ENCODE measurements at places on chromosomes 1 and 21.

GRCh38 chr1:11690397-11691301, 861 bp upstream of the DRAXIN start:
- DNase-seq: no peak

DNA sequence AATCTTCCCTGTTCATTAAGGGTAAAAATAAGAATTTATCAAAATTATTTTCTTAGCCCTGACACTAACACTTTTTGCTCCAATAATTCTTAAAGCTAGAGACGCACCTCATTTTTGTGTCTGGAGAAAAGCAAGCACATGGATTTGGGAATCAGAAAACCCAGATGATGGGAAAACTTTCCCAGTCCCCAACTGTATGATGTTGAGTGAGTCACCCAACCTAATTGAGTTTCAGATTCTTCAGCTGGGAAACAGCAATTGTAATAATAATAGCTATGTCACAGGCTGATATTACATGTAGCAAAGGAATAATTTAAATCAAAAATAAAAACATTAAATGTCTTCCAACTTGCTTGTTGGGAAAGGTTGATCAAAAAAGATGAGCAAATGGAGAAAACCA, 159.0 kb downstream of the MIS18A start:
- no peak for DNase-seq

GRCh38 chr1:1093610-1093943, 19.5 kb upstream of the RNF223 start:
- DNase-seq: no peak

DNA sequence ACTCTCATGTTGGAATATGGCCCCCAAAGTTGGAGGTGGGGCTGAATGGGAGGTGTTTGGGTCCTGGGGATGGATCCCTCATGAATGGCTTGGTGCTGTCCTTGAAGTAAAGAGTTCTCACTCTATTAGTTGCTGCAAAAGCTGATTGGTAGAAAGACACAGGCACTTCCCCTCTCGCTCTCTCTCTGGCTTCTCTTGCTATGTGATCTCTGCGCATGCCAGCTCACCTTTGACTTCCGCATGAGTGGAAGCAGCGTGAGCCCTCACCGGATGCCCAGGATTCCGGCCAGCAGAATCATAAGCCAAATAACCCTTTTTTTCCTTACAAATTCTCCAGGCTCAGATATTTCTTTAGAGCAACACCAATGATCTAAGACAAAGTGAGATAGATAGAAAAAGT, 20.9 kb upstream of the CCSAP start:
- DNase-seq: no peak

DNA sequence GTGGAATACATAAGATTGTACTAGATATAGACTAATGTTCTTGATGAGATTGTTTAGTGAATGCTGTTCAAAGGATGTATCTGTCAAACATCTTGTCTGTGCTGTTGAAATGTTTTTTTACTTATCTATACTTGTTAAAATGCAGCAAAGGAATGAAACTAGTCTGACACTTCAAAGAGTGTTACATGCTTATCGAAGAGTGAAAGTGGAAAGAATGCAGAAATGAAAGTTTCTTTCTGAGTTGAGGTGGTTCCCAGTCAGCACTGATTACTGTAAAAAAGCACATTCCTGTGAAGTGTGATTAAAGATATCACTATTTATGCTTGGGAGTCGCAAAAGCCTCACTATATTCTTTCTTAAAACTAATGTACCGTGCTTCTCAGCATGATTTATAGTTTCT, 1225.2 kb downstream of the NCAM2 start:
- DNase-seq: no peak

DNA sequence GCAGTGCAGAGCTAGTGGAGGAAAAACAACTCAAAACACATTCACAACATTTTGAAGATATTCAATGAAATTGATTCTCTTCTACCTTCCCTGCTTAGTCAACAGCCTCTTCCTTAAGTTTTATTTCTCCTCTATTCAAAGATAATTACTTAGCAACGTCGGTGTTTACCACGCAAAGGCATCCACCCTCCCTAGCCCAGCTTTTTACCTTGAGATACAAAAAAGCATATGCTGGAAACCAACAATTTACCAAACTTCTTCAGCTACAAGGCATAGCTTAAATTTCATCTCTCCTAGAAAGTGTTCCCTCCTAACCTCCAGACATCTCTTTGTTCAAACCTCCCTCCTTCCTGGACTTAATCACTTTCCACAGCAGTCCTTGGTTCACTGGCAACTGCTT, 102.8 kb upstream of the SOD1 start:
- no peak for DNase-seq

Data from stimulated activated CD4-positive, alpha-beta T cell treated with anti-CD3 and anti-CD28 coated beads, TNF-alpha, amount 100 ng/mL, for 48 hours (primary cell).